ENCODE measurements at places on chromosomes 12 and 14.

DNA sequence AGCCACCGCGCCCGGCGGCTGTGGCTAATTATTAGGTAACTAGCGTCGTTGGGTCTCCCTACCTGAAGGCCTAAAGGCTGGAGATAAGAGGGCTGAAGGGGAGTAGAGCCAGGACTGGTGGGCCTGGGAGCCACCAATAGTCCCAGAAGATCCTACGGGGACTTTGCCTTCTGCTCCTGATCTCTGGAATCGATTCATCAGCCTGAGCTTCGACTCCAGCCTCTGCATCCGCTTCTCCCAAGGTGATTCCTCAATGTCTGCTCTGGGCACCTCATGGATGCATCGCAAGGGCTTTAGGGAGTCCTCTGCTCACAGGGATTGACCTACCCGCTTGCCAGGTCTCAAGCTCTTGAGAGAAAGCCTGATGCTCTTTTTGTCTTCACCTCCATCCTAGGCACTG lies 14.7 kb upstream of the KDM2B start:
- DNase-seq: no peak

DNA sequence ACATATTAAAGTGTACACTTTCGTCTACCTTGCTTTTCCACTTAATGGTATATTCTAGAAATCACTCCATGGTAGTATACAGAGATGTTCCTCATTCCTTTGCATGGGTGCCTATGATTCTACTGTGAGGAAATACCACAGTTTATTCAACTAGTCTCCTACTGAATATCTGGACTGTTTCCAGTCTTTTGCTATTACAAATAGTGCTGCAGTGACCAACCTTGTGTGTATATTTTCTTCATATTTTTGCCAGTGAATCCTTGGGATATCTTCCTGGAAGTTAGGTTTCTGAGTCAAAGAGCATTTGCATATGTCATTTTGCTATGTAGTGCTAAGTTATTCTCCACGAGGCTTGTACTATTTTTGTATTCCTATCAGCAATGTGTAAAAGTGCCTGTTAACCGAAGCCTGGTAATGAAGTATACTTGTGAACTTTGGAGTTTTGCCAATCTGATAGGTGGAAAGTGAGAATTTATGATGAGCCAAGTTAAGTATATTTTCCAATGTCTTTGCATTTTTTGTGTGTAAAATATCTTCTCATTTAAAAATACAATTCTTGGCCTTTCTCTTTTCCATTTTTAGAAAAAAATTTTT lies 31.3 kb upstream of the TMEM263 start:
- DNase-seq: no peak

DNA sequence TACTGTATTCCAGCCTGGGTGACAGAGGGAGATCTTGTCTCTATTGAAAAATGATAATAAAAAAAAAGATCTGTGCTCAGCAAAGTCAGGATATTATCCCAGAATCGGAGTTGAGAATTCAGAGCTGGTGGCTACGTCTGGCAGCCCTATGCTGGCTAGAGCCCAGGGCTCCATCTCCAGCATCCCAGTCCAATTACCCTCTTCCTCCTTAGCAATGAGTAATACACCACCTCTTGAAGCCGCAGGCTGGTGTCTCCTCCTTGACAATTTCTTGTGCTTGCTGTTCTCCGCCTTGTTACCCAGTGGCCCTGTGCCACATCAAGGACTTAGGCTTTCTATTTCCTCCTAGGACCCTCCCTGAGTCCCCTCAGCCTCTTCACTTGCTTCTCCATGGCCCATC lies 38.4 kb upstream of the DDX11 start:
- DNase-seq: no peak

DNA sequence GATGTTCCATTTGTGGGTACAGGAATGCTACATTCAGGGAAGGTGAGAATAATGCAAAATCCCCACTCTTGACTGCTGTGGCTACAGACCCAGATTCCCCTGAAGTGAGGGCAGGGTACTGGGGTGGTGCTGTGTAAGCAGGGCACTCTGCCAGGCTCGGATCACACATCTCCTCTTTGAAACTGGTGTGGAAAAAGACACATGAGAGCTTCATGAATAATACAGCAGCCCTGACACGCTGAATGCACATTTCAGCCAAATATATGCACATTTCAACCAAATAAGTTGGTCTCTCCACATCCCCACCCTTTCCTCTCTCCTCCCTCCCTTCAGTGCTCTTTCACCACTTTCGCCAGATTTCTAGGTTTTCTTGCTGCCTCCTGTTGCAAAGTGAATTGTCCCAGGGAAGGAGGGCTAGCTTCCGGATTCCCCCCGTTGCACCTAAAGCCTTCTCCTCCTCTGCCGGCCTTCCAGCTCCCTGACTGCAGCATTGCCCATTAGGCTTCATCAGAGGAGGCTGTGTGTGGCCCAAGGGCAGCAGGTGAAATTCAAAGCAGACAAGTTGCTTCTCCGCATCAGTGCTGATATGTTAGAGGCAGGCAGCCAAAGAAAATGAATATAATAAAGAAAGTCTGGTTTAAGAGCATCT lies 118.2 kb upstream of the TMCC3 start:
- DNase-seq: no peak
